ENCODE measurements at places on chromosomes 4 and X.

DNA sequence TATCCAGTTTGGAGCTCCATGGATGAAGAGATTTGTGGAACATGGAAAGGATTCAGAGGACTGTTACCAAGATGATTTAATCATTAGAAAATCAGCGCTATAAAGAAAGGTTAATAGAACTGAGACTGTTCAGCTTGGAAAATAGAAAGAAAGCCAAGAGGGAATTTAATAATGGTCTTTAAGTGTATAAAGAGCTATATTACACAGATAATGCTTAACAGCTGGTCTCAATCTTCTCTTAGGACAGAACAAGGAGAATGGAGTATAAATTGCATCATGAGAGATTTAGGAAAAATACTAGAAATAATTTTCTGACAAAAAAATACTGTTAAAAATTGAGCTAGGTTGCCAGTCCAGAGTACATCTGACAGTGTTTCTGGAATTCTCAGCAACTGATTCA lies 91.3 kb upstream of the MAGEC2 start:
- no peak for DNase-seq

- no peak for DNase-seq
Observed at GRCh38 chr4:147822128-147822527, 90.2 kb downstream of the ARHGAP10 start.

DNA sequence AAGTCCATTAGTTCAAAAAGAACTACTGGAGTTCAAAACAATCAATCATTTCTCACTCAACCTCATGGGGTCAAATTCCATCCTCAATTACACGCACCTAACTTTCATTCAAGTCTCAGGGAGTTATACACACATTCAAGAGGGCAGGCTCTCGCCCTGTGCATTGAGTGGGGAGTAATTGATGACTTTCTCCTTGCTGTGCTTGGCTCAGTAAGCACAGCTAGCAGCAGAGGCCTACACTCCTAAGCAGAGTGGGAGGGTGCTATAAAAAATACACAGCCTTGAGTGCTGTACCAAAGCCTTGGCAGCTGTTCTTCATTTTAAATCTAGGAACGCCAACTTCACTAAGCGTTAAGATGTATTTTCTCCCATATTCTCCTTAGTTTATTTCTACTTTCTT lies 958.3 kb upstream of the ADGRL3 start:
- no peak for DNase-seq

DNA sequence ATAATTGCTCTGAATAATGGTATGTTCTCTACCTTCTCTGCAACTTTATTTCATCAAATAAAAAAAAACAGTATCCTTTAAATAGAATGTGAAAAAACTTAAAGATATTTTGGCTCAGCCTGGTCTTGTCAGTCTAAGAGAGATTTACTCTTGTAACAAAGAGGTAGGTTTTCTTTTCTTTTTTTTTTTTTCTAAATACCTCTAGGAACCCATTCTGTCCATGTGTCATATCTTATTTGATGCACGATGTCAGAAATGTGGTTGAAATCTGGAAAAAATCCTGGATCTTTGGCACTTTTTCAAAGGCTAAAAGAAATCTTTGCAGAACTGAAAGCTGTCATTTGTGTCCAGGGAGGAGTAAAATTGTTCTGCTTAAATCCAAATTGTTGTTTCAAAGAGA lies 17.3 kb upstream of the FGF5 start:
- no peak for DNase-seq

DNA sequence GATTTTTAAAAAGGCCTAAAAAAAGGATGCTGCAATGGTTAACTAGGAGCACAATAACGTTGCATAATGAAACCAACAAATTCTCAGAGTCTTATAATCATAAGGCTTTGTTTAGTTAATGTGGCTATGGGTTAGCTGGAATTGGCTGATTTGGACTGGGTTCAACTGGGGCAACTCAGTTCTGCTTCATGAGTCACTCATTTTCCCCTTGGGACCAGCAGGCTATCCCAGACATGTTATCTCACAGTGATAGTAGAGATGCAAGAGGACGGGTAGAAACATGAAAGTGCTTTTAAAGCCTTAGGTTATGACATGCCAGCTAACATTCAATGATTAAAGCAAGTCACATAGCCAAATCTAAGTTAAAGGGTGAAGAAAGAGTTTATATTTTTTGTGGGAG lies 189.2 kb upstream of the GK2 start:
- no peak for DNase-seq

Data from stimulated activated CD4-positive, alpha-beta T cell treated with anti-CD3 and anti-CD28 coated beads, Interleukin-15, amount 100 ng/mL, for 48 hours (primary cell).